ENCODE measurements at places on chromosomes 13 and 19.

- DNase-seq = no peak
These were observed 685 bp downstream of the TCF3 start for GRCh38 chr19:1651568-1652291.

DNA sequence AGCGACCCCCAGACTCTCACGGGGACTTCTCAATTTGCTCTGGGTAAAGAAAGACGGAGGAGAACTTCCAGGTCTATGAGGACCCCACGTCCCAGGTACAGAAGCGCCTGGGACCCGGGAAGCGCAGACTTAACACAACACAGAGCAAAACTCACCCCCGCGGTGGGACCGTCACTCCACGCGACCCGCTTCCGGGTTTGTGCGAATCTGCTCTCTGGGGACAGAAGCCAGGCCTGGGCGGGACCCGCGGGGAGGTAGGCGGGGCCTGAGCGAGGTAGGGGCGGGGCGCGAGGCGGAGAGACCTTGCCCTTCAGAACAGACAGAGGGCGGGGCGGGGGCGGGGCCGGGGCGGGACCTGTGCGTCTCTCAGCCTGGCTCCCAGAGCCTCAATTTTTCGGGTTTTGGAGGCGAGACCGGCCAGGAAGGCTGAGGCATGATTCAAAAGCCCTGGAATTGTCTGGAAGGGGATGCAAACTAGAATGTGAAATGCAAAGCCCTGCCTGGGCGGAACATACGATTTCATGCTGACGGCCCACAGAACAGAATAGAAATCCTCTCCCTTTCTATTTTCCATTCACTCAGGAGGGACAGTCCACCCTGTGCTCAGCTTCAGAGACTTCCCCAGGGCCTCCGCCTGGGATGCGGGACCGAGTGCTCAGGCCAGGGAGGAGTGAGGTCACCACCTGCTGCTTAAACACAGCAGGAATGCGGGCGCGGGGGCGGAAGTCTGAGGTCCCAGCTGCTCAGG, 19.3 kb upstream of the ZNF888 start:
- no peak for DNase-seq

DNA sequence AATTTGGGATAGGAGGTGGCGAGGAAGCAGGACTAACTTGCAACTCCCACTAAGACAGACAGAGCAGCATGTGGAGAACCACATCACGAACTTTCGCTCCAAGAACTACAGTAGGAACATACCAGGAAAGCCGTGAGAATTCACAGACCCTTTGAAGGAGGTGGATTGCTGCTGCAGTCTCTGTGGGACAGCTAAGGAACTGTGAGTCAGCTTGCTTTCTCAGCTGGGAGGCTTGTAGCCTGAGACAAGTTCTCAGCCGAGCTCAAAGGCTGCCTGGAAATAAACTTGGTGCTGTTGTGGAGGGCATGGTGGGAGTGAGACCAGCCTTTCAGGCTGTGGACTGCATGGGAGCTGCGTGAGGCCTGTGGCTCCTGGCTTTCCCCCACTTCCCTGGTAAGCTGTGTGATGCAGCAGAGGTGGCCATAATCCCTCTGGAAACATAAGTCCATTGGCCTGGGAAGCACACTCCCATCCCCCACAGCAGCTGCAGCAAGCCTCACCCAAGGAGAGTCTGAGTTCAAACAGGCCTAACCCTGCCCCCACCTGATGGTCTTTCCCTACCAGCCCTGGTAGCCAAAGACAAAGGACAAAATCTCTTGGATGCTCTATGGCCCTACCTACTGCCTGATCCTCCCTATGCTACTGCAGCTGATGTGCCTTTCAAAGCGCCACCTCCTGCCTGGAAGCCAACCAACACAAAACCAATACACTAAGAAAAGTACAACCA, 441.1 kb upstream of the HTR2A start:
- no peak for DNase-seq

DNA sequence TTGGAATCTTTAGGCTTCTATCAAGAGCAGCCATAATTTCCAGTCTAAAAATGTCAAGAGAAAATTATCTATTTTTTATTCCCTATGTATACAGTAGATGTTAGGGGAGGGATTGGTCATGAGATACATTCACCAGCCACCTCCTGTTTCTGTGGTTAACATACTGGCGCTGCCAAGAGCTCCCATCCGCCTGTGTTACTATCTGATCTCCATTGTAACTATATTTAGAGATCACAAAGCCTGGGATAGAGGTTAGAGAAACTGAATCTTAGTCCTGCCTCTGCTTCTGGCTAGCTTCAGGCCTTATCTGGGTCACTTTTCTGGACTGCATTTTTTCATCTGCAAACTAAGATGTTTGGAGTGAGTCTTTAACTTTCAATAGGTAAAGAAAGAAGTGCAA, 46.3 kb downstream of the POLR1D start:
- DNase-seq = no peak

GRCh38 chr19:29172302-29172701, 40.6 kb downstream of the UQCRFS1 start:
- no peak for DNase-seq

GRCh38 chr13:28744091-28744536, 25.3 kb upstream of the SLC46A3 start:
- no peak for DNase-seq

DNA sequence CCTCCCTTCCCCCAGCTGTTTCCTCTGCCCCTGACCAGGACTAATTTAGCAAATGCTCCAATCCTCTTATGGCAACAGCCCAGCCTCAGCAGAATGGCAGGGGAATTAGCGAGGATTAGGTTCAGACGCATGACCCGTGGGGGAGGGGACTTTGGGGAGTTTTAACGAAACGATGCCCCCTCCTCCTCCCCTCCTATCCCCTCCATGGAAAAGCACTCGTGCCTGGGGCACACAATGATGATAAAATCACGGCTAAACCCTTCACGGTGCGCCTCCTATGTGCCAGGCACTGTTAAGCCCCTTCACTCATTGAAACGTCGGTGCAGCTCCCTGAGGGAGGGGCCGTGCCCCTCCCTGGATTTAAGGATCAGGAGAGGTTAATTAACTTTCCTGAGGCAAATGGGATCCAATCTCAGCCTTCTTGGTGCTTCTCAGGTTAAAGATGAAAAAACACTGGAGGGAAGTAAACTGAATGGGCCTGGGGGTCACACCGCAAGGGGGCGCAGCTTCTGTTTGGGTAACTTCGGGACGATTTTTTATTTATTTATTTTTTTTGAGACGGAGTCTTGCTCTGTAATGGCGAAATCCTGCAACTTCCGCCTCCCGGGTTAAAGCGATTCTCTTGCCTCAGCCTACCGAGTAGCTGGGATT, 10.1 kb upstream of the TPRX2 start:
- no peak for DNase-seq

- no peak for DNase-seq
These were observed 24.6 kb downstream of the CAB39L start for GRCh38 chr13:49419276-49419675.

DNA sequence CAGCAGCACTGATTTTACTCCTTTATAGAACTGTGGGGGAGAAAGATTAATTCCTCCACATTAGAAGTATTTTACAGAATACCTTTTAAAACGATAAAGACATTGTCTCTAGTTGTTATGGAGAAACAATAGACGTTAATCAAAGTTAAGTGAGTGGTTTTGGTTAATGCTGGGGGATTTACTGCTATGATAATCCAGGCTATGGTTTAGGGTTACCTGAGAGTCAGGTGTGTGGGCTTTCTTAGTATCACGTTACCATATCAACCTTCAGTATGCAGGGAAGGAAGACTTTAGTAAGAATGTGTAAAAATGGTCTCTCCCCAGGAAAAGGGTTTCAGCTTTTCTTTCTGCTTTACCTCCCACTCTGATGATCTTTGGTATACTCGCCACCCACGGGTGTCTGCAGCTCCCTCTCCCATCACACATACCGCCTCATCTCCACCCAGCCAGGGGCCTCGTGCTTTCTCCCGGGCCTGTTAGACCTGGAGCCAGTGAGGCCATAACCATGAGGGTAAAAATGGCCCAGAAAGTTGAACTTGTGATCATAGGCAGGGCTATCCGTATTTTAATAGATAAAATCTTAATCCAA, 45.6 kb upstream of the WDFY2 start:
- no peak for DNase-seq

- no peak for DNase-seq
These were observed 870.2 kb downstream of the EFNB2 start for GRCh38 chr13:105665284-105665683.

DNA sequence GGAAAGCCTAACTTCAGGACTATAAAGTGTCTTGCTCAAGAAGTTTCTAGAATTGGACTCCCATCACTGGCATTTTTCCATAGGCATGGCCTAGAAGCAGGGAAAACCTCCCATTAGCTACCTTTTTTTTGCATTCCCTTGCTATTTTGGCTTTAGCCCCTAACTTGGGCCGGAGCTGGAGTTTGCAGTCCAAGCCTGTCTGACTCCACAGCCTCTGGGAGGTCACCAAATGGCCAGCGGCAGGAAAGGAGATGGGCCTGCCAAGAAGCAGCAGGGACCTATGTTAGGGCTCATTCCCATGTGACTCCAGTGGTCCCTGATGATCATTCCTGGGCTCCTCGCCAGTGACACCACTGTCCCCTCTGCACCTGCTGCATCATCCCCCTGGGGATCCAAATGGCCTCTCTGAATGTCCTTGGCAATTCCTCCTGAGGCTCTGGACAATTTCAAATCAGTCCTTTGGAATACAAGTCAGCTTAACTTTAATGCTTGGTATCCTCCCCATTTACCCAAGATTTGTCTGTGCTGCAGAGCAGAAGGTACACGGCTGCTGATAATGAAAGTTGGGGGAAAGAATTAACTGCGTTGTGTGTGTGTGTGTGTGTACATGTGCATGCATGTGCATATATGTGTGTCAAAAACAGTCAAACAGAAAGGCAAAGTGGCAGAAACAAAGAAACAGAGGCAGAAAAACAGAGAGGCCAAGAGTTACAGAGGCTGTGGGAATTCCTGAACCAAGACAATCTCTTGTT, 69.8 kb upstream of the SERP2 start:
- no peak for DNase-seq
